Stimulated activated memory B cell treated with anti-CD40 and anti-IgM and Interleukin-4, amounts not matched to agents 10 μg/mL and 1 μg/mL and 100 μg/mL, for 72 hours (primary cell): ENCODE measurements at places on chromosomes 12 and 14.

DNA sequence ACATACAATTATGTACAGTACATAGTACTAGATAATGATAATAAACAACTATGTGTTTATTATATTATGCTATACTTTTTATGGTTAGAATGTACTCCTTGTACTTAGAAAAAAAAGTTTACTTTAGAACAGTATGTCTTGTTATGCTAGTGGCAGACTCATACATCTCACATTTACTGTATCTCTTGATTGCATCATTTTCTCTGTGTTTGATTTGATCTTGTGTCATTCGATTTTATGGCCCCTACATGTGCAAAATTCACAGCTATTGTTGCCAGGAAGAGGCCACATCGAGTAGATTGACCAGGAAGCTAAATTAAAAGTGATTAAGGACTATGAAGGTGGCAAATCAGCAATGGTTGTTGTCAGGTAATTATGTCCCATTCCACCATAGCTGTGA, 153.0 kb downstream of the PCNX1 start:
- ATAC-seq = no peak

GRCh38 chr14:75995372-75996041, 9.9 kb downstream of the IFT43 start:
- ATAC-seq = no peak

DNA sequence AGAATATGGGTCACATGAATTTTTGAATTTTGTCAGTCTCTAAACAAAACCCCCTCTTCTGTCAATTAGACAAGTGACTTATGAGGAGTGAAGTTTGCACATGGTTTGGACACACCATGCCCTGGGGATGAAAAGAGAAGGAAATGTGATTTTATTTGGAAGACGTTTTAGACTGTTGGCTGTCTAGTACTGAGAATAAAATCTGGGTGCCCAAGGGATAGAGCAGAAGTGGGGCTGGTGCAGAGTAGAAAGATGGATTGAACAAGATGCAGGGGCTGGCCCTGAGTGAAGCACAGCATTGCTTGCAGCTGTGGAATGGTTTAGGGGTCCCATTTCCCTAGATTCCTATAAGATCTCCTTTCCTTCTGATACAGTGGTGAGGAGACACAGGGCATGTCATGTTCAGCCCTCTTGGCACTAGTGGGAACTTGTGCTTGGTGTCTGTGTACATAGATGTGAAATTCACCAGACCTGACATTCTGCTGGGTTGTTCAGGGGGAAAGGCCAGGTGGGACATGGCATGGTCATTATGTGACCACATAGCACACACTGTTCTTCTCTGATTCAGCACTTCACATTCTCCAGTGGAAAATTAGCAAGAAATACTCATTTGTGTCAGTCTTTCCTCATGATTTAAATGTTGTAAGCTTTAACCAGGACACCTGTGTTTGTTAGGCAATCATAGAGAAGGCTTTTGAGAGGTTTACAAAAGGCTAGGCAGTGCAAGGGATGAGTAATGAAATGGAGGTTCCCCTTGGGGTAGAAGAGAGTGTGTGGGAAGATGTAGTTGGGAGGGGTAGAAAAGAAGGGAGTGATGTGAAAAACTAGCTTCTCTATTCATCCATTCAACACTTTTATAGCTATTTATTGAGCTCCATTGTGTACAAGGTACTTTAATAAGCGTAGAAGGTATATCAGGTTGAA, 202.3 kb upstream of the IGF1 start:
- ATAC-seq = peak; percentile 55

DNA sequence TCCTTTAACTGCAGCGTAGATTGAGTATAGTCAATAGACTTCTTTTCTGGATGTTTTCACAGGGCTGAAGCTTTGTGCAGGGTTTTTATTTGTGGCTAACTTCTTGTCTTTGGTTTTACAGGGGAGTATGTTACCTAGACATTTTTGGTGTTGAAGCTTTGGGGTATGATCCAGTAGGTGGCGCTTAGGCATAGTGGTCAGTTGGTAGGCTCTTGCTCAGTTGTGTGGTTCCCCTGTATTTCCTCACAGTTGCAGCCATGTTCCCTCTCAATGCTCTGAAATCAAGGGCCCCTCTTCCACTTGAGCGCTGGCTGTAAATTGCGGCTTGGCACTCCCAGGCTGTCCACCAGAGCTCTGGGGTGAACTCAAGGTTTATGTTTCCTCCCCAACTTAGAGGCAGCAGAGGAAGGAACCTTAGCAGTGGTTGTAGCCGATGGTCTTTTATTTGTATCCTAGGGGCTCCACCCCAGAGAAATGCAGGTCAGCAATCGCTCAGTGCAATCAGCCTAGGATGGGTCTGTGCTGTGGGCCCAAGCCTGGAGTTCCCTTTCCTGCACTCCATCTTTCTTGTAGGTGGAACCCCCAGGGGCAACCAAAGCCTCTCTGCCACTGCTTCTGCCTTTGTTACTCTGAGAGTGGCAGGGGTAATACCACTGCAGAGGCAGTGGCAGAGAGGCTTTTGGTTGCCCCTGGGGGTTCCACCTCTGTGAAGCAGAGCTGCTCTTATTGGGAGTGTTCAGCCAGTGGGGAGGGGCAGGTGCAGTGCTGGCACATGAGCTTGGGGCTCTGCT, 55.1 kb downstream of the CMAS start:
- ATAC-seq = peak; percentile 66

DNA sequence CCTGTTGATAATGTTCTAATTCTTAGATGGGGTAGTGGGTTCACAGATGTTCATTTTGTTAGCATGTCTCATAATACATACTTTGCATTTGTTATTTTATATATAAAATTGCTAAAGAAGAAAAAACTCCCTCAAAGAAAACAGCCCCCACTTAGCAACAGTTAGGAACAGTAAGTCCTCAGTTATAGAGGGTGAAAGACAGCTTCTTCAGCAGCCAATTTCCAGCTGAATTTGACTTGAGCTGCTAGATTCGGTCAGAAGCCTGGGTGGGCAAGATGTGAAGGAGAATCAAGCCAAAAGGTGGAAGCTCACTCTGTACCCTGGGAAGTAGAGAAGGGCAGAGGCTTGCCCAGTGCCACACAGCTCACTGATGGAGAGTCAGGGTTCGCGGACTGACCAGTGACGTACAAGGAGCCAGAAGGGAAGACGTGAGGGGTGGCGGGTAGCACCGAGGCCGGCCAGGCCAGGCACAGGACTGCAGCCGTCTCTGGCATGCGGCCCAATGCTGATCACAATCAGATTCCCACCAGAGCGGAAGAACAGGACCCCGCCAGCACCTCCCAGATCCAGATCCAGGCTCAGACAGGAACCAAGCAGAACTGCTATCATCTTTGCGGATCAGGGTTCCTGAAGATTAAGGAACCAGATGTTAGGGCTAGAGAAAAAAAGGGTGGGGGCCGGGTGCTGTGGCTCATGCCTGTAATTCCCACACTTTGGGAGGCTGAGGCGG, 30.4 kb upstream of the VWF start:
- no peak for ATAC-seq

DNA sequence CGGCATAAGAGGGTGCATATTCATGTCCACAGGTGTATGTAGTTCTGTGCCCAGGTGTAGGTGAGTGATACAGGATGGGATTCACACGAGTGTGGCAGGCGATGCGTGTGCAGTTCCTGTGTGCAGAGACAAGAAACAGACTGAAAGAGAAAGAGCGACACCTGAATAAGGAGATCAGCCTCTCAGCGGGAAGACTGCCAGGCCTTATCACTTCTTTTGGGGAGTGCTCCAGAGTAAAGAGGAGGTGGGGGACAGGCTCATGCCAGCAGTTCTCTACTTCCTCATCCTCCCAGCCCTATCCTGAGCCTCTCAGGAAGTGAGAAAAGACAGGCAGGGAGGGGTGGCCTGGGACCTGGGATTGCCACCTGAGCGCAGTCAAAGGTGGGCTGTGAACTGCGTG, 2.8 kb downstream of the PSMB11 start:
- ATAC-seq = no peak

DNA sequence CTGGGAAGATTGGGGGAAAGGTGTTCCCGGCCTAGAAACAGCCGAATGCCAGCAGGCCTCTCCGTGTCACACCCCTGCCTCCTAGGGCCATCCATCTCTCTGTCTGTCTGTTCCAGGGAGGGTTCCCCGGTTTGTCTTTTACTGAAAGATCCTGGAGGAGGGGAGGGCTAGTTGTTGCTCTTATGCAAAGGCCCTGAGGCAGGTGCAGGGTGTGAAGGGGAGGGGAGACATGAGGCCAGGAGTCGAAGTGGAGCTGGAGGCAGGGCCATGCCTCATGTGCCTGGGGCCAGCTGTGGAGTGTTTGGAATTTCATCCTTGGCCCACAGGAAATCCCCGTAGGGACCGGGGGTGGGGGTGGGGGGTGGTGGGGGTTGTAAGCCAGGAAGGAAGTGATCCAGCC, 8.7 kb upstream of the RCOR1 start:
- no peak for ATAC-seq

DNA sequence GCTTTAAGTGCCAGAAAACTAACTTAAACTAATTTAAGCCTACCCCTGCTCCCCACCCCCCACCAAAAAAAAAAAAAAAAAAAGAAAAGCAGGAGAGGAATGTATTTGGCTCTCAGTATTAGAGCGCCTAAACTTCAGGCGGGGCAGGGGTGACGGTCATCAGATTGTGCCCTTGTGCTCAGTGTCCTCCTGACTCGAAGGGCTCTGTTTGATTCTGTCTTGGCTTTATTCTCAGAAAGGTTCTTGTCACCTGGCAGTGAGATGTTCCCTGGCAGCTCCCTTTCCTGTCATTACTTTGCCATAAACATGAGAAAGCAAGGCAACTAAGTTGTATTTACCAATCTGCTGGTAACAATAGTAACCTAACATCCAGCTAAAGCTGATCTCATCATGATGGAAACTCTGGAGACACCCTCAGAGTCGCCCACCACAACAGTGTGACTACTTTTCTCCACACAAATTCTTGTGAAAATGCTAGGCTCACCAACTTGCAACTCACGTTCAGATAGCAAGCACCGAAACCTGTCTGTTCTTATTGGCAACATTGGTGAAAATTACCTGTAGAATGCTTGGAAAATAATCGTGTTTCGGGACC, 39.0 kb upstream of the WNK1 start:
- ATAC-seq = no peak

DNA sequence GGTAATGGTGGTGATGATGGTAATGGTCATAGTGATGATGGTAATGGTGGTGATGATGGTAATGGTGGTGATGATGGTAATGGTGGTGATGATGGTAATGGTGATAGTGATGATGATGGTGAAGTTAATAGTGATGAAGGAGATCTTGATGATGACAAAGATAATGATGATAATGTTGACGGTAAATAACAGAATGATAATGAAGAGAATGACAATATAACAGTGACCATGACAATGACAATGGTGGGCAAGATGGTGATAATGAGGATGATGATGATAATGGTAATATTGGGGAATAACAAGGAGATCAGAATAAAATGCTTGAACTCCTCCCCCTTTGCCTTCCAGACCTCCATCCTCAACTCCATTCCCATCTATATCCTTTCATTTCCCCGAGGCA, 233.3 kb upstream of the SFSWAP start:
- no peak for ATAC-seq

- no peak for ATAC-seq
Observed at GRCh38 chr14:96960598-96961116, 163.5 kb downstream of the VRK1 start.

DNA sequence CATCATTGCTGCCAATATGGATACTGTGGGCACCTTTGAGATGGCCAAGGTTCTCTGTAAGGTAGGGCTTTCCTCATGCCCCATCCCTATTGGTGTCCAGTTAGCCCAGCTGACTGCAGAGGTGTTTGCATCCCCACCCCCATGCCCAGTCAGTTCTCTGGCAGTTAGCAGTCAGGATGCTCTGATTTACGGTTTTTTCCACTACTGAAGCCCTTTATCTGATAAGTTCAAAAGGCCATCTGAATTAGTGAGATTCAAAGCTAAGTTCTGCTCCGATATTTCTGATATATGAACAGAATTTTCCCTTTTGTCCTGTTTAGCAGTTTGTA, 773 bp downstream of the GMPR2 start:
- no peak for ATAC-seq

GRCh38 chr12:92739113-92739512, 36.3 kb downstream of the PLEKHG7 start:
- no peak for ATAC-seq

DNA sequence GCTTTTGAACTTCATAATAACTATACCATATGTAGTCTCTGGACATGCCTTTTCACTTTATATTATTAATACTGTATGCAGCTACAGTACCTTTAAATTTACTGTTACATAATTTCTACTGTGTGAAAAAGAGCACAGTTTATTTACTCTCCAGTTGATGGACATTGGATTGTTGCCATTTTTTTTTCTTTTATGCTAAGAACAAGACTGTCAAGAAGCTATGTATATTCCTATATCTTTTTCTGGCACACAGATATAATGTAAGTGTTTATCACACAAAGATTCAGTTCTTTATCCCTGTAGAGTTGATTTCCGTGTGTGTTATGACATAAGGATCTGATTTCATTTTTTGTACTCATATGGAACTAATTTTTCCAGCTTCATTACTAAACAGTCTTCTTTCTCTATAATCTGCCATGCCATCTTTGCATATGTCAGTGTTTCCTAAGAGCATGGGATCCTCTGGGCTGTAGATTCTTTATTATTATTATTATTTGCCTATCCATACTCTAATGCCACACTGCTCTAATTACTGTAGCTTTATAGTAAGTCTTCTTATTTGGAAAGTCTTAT, 593.0 kb upstream of the ATP2B1 start:
- ATAC-seq = no peak
